ENCODE measurements at places on chromosomes 4 and X. TPM values are rescaled to one million over a fixed set of nuclear protein-coding genes. Genes with fewer than 3 reads are reported as not detected.

DNA sequence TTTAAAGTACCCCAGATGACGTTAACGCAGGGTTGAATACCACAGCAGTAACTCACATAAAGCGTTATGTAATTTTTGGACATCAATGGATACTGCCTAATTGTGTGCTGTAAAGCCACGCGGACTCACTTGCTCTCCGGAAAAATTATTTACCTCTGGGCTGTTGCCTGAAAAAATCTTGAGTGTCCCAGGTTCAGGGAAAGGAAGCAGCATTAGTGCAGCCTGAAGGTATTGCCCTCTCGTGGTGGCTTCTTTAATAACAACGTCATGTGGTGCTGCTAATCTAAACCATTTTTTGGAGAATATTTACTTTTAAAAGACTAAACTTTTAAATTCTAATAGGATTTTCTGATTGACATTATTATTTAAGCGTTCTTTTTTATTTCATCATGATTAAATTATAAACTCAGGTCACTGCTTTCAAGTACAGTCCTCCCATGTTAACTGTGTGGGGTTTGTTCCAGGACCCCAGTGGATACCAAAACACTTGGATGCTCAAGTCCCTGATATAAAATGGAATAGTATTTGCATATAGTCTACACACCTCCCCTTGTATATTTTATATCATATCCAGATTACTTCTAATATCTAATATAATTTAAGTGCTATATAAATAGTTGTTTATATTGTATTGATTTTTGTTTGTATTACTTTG, 384.8 kb downstream of the FAM133A start:
- H3K27ac ChIP-seq: no peak overlapping the region
- no peak overlapping the region for H3K4me3 ChIP-seq

DNA sequence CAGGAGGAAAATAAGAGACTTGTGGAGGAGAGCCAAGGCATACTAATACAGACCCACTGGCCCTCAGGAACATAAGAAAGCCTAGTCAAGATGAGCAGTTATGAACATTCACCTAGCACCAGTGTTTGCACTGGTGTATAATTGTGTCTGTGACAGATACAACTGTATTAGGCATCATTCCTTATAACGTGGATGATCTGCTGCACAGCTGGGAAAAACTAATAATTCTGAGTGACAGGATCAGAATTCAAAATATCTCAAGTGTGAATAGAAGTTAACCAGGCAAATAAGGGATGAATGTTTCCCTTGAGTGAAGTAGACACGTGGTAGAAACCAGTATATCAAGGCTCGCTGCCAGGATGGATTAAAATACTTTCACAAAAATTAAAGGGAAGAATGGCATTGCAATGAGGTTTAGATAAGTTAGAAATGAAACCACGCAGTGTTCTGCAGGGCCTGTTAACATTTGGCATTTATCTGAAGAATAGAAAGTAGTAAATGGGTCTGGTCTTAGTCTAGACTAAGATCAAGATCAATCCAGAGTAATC, 325.9 kb downstream of the EPHA5 start:
- H3K27ac ChIP-seq: no peak overlapping the region
- H3K4me1 ChIP-seq: no peaks in the 10 kb centered on the region
- no peaks in the 10 kb centered on the region for H3K27me3 ChIP-seq
- no peaks in the 10 kb centered on the region for H3K36me3 ChIP-seq
- DNase-seq: no peak

GRCh38 chr4:112704991-112705845, 68.3 kb downstream of the LARP7 start:
- H3K27me3 ChIP-seq: no peaks in the 10 kb centered on the region
- H3K36me3 ChIP-seq: no peaks in the 10 kb centered on the region
- peak; percentile 72 for DNase-seq
- H3K4me1 ChIP-seq: peaks cover 42% of the 10 kb centered on the region

DNA sequence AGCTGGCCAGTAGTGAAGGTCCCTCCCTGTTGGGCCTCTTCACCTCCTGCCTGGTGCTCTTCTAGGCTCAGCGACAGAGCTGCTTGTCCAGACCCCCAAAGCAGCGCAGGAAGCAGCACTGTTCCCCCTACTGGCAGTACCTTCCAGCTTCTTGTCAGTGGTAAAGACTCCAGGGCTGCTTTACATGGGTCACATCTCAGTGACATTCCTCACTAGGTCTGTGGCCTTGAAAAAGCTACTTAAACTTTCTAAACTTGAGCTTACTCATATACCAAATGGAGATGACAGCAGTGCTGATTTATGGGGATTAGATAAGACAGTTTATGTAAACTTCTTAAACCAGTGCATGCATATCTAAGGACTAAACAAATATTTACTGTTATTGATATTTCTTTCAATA, 117.3 kb downstream of the FAT4 start:
- H3K36me3 ChIP-seq: no peaks in the 10 kb centered on the region
- H3K27ac ChIP-seq: no peak overlapping the region
- no peaks in the 10 kb centered on the region for H3K4me1 ChIP-seq
- DNase-seq: peak; percentile 68
- no peak overlapping the region for H3K4me3 ChIP-seq

ADAMTS3 gene
- 2.0 TPM for total RNA-seq

ADH1B gene
- not detected for total RNA-seq

DNA sequence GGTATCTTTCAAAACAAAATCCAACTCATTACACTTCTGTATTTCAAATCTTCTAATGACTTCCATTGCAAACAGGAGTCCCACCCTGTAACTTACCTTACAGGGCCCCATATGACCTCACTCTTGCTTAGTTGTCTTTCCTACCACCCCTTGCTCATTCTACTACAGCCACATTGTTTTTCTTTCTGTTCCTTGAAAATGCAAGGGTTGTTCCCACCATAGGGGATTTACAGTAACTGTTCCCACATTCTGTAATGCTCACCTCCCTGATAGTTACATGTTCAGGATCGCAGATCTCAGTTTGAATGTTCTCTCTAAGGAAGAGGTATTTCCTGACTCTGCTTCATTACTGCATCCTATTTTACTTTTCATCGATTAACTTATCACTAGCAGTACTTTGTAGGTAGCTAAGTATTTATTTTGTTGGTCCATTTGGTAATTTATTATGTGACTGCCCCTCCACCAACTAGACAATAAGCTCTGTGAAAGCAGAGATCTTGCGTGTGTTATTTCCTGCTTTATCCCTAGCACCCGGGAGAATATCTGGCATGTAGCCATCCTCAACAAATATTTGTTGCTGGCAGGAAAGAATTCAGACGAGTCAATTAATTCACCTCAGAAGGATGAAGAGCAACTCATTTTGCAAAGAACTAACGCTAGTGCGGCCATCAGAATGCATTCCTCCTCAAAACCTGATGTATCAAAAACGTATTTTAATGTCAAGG, 21.4 kb downstream of the MAOB start:
- H3K27me3 ChIP-seq: no peaks in the 10 kb centered on the region
- no peaks in the 10 kb centered on the region for H3K4me1 ChIP-seq
- no peak overlapping the region for H3K4me3 ChIP-seq
- H3K27ac ChIP-seq: no peak overlapping the region
- no peaks in the 10 kb centered on the region for H3K36me3 ChIP-seq
- no peak for DNase-seq

DNA sequence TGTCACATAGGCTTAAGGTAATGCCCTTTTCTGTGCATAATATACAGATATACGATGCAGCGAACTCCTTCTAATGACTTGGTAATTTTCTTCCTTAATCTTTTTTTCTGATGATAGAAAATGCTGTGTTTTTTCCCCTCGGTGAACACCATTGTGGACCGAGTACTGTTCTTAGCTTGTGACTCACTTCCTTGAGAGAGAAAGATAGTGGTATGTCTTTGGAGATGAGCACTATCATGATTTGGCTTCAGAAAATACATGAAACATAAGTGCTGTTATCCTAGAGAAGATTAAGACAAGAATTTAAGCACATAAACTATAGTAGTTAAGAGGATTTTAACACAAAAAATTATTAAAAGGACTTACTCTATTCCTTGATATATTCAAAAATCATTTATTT, 63.9 kb downstream of the RS1 start:
- H3K27ac ChIP-seq: no peak overlapping the region
- H3K4me3 ChIP-seq: no peak overlapping the region
- H3K27me3 ChIP-seq: no peaks in the 10 kb centered on the region
- H3K36me3 ChIP-seq: no peaks in the 10 kb centered on the region

ZAR1 gene
- total RNA-seq: not detected

PPP1R2C gene
- not detected for total RNA-seq
